ENCODE measurements at places on chromosomes 7 and 10.

DNA sequence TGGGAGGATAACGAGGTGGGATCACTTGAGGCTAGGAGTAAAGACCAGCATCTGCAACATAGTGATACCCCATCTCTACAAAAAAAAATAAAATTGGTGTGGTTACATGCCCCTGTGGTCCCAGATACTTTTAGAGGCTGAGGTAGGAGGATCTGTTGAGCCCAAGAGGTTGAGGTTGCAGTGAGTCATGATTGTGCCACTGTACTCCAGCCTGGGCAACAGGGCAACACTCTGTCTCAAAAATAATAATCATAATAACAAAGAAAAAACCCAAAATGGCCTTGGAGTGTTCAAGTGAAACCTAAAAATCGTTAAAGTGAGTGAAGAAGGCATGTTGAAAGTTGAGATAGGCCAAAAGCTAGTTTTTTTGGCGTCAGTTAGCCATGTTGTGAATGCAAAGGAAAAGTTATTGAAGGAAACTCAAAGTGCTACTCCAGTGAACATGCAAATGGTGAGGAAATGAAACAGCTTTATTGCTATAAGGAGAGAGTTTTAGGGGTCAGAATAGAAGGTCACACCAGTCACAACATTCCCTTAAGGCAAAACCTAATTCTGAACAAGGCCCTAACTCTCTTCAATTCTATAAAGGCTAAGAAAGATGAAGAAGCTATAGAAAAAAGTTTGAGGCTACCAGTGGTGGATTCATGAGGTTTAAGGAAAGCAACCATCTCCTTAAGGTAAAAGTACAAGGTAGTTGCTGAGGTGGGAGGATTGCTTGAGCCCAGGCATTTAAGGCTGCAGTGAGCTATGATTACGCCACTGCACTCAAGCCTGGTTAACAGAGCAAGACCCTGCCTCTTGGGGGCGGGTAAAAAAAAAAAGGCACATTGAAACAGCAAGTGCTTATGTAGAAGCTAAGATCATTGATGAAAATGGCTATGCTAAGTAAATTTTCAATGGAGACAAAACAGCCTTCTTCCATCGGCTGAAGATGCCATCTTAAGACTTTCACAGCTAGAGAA, 45.4 kb upstream of the STOX1 start:
- no peak for DNase-seq

GRCh38 chr7:106968160-106968559, 76.3 kb upstream of the PRKAR2B start:
- DNase-seq = no peak

- DNase-seq = no peak
Measured at GRCh38 chr7:28473571-28474281, 61.4 kb downstream of the CREB5 start.

DNA sequence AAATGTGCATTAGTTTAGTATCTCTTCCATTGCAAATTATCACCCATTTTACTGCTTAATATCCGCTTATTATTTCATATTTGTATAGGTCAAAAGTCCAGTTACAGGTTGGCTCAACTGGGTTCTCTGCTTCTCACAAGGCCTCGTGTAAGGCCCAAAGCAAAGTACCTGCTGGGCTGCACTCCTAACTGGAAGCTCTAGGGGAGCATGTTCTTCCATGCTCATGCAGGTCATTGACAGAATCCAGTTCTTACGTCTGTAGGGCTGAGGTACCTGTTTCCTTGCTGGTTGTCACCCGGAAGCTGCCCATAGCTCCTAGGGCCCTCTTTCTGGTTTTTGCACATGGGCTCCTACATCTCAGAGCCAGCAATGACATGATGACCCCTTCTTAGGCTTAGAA, 79.6 kb downstream of the RAPGEF5 start:
- no peak for DNase-seq

DNA sequence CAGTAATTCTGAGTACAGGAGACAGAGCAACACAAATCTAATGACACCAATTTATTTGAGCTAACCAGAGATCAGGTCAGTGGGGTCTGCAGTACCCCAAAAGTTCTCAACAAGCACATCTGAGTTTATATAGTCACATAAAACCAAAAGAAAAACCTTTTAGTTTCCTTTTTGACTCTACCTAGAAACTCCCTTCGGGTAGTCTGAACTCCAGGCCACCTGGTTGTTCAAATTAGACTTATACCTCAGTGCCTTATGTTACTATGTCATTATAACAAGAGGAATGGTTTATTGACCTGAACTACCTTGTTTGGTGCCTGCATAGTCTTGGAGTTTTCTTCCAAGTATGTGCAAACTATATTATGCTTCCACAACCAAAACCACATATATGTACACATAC, 14.6 kb downstream of the ZCWPW1 start:
- DNase-seq = no peak

DNA sequence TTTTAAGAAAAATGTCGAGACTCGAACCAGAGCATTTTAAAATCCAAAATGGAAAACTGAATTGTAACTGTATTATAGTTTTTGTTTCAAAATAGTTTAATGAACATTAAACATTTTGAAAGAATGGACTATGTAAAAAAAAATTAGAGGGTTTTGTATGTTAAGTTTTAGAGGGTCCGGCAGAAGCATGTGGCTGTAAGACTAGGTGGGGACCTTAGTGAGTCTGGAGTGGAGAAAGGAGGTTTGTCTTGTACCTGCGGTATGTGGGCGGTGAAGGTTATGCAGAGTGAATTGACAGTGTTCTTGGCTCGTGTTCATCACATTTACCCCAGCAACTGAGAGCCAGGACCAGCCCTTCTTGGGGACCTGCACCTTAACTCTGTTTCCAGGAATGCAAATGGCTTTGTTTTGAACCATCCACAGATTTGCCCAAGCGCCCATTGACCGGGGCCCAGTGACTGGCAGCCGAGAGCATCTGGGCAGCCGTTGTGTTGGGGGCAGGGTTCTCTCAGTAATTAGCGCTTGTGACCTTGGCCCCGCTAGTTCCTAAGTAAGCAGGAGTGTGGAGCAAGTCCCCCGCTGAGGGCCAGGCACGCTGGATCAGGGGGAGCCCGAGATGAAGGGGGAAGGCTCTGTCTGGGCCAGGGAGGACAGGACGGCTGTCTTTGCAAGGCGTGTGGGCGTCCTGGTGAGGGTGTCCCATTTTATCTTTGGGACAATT, 1.4 kb upstream of the KLF6 start:
- no peak for DNase-seq

- no peak for DNase-seq
Measured at GRCh38 chr10:71727738-71728737, 8.5 kb upstream of the C10orf105 start.

DNA sequence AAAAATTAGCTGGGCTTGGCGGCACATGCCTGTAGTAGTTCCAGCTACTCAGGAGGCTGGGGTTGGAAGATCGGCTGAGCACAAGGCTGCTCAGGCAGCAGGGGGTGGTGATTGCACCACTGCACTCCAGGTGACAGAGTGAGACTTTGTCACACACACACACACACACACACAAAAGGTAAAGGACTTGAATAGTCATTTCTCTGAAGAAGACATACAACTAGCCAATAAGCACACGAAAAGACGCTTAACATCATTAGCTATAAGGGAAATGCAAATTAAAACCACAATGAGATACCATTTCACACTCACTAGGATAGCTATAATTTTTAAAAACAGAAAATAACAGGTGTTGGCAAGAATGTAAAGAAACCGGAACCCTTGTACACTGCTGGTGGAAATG, 48.6 kb downstream of the HIP1 start:
- no peak for DNase-seq

- peak; percentile 88 for DNase-seq
Measured at GRCh38 chr7:41696323-41696916, 6.5 kb downstream of the INHBA start.

DNA sequence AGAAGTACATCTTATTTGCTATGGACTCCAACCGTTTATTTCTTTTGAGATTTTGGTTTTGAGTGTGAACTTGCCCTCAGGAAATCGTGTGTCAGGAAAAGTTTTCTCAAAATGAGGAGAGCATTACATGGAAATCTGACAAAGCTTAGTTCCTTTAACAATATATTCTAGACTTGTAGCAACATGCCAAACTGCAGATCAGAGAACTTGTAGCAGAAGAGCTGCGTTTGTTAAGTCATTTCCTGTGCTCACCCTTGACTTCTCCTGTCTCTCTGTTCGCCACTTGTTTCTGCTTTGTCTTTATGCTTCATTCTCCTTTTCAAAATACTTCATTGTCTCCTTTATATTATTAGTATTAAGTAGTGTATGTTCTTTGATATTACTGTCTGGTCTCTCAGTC, 116.6 kb upstream of the FOXP2 start:
- no peak for DNase-seq

DNA sequence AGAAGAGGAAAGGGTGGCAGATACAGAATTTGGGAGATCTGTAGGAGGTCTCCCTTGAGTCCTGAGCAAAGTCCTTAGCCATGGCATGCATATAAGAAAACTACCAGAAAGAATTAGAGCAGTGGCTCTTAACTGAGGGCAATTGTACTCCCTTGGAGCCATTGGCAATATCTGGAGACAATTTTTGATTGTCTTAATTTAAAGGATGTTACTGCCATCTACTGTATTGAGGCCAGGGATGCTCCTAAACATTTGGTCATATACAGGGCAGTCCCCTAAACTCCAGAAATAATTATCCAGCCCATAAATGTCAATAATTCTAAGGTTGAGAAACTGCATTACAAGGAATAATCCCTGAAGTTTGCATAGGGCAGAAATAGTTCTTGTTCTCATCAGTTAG, 136.4 kb upstream of the ODAD2 start:
- DNase-seq = no peak

GRCh38 chr7:70986297-70986696, 145.6 kb upstream of the GALNT17 start:
- DNase-seq = no peak

DNA sequence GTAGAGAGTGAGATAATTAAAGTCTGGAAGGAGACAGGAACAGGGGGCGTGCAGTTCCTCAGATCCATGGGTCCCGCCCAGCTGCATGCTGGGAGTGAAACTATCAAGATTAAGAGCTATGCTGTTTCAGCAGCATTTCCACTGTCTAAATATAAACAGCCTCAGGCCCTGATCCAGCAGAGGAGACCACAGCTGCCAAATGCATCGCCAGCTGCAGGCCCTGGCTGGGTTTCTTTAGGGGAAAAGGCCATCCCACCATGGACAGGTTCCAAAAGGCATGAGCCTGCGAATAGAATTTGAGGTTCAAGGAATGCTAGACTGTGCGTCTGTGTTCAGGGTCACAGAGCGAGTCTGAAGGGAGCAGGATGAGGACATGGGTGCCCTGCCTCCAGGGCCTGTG, 411.4 kb downstream of the PAXIP1 start:
- DNase-seq = no peak

- DNase-seq = no peak
Measured at GRCh38 chr7:4100148-4100547, 581.9 kb upstream of the FOXK1 start.

GRCh38 chr10:100934084-100934659, 21.4 kb downstream of the SLF2 start:
- DNase-seq = no peak

GRCh38 chr10:109835257-109835656, 88.1 kb downstream of the XPNPEP1 start:
- no peak for DNase-seq

- no peak for DNase-seq
Measured at GRCh38 chr7:101725921-101726320, 91.5 kb upstream of the CUX1 start.

DNA sequence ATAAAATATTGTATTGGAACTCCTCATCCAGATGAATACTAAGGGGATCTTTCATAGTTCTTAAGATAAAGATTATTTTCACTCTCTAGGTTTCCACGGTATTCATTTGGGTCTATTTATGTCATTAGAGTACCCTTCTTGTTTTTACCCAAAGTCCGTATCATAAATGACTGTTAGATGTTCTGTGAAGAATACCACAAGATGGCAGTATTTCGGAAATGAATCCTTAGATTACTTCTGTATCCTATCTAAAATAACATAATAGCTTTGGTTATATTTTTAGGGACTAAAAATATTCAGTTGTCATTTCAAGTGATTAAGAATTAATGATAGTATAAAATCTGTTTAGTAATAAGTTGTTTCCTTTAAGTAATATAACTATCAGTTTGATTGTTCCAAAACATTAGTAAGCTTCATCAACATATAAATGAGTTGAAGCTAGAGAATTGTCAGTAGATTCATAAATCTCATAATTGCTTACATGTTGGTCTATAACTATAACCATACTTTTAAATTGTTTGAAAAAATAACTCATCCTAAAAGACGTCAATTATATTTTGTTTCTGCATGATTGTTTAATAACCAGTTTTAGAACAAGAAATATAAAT, 337.5 kb upstream of the KCND2 start:
- DNase-seq = no peak

DNA sequence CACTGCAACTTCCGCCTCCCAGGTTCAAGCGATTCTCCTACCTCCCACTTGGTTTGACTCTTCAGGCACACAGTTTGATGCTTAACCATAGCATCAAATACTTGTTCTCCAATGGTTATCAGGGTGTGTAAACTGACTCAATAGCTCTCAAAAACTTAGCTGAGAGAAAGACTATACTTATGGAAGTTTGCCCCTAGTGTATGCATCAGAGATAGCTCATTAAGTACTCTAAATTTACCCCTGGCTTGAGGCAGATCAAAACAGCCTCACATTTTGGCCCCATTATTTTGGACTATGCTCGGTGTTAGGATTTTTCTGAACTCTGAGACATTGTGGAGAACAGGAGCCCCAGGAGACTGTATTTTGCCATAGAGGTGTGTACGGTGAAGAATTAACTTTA, 40.8 kb upstream of the SLC35B4 start:
- no peak for DNase-seq

GRCh38 chr10:35971397-35971796, 329.3 kb upstream of the FZD8 start:
- no peak for DNase-seq

DNA sequence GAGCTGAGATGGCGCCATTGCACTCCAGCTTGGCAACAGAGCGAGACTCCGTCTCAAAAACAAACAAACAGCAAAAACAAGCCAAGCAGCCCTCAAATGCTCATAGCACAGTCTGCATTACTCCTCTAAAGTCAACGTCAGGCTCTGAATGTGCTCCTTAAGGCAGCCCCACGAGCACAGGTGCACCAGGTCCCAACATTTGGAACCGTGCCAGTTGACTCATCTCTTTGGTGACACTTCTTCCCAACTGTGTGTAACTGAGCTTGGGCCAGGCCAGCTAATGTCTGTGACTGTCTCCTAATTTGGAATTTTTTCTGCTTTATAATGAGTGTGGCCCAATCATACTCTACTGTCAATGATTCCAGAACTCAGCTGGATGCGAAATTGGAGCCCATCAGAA, 66.3 kb upstream of the EFCAB10 start:
- no peak for DNase-seq

DNA sequence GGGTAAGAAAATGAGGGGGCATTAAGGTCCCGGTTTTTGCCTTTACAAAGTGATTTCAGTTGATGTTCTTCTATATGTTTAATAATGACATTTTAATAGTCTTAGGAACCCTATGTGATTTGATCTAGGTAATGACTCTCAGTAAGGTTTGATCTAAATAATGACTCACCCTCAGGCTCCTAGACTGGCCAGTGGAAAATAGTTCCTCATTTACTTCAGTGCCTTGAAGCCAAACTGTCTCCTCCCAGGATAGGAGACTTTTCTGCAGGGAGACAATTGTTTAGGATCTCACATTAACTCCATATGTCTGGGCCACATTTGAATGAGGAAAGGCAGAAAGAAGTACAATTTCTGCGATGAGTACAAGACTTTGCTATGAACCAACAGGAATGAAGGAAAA, 1331.9 kb downstream of the XPNPEP1 start:
- no peak for DNase-seq

- no peak for DNase-seq
Measured at GRCh38 chr10:43698156-43698555, 49.5 kb upstream of the ZNF32 start.

GRCh38 chr10:79320316-79320715, 27.0 kb upstream of the PPIF start:
- no peak for DNase-seq
